ENCODE measurements at places on chromosomes 13 and 19.

DNA sequence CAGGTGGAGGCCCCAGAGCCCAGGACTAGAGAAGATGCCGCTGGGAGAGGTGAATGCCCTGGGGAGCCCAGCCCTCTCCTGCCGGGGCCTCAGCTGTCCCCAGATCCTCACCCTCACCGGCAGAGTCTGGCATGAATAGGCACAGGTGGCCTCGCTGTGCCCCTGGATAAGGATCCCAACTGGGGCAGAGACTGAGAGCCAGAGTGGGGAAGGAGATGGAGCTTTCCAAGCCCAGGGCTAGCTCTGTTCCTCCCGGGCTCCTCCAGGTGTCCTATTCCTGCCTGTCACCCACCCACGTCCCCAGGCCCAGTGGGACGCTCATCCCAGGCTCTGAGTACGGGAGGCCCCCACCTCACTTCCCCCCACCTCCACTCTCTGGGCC is 16.5 kb downstream of the PRR36 start:
- DNase-seq: no peak

GRCh38 chr19:41570639-41571112 is 5.3 kb upstream of the CEACAM21 start:
- DNase-seq: peak; percentile 64

- DNase-seq: no peak
These were observed 890.5 kb downstream of the UQCRFS1 start for GRCh38 chr19:28322491-28322890.

DNA sequence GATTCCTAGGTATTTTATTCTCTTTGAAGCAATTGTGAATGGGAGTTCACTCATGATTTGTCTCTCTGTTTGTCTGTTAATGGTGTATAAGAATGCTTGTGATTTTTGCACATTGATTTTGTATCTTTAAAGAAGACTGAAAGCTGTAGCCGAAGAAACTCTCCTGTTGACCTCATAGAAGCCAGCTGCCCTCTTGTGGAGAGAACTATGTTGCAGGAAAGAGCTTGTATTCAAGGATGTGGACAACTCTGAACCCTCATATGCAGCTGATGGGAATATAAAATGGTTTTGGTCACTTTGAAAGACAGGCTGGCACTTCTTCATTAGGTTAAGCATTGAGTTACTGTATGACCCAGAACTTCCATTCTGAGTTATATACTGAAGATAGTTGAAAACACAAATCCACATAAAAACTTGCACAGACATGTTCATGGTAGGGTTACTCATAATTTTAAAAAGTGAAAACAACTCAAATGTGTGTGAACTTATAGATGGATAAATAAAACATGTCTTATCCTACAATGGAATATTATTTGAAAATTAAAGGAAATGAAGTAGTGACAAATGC is 65.8 kb upstream of the SLITRK6 start:
- DNase-seq: no peak

GRCh38 chr13:51793570-51794271 is 10.2 kb downstream of the DHRS12 start:
- DNase-seq: no peak

DNA sequence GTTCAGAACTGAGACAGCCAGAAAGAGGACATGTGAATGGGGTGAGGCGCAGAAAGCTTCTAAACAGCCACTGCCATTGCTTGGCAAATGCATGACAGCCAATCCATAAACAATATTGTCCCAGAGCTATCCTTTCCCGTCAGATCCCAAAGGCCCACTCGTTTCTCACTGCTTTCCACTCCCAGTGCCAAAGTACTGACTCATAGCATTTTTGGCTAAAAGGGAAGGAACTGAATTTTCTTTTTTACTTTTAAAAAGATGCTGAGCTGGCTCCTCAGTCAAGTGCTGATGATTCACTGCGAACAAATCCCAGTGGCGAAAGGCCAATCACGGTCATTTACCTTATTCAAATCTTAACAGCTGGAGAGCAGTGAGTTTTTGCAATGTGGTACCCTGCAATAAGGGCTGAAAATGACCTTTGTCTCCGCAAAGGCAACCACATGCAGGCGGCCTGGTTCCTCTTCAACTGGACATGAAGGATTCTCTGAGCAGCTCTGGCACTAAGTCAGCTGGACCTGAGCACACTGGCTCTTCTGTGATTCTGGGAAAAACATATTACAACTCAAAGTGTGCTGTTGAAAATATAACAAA is 151.7 kb downstream of the DCLK1 start:
- no peak for DNase-seq

- no peak for DNase-seq
These were observed 92.8 kb downstream of the SHISA2 start for GRCh38 chr13:25958986-25959385.

DNA sequence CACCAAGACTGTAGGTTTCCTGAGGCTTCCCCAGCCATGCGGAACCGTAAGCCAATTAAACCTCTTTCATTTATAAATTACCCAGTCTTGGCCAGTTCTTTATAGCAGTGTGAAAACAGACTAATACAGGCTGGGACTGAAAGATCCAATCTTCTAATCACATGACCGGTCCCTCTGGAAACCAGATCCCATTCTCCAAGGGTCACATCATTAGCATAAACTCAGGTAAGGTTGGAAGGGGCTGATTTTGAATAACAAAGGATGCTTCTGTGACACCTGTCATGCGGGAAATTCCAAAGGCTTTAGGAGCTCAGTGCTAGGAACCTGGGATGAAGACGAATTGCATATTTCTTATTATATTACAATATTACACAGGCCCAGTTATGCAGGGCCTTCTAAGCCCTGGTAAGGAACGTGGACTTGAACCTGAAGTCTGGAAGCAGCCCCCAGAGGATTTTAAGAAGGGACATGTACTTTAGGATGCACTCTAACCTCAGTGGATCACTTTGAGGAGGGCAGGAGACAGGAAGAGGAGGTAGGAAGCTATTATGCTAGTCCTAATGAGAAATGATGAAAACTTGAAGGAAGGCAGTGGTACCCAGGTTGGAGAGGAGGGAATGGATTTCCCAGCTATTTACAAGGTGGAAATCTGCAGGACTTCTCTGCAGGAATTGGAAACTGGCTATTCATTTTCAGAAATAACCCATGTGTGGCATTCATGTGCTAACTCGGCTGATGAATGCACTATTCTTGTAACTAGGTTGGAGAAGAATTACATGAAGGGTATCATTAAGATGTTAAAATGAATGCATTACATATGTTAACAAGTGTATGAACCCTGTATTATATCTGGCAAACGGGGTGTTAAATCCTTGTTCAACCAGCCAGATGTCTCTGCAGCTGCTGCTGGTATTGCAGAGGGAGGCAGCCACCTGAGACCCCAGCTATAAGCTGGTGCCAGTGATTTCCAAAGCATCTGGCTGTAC is 19.3 kb downstream of the TNFSF11 start:
- DNase-seq: no peak

- DNase-seq: no peak
These were observed 310.9 kb downstream of the TDRD3 start for GRCh38 chr13:60707878-60708277.

GRCh38 chr19:18041054-18041453 is 33.1 kb downstream of the ARRDC2 start:
- no peak for DNase-seq

GRCh38 chr13:79861731-79862130 is 380.8 kb downstream of the NDFIP2 start:
- DNase-seq: no peak

GRCh38 chr13:48412881-48413351 is at the start of gene LPAR6:
LPAR6 (minus strand) TSS chr13:48413113; CDS start chr13:48412423, 690 bp downstream.
- DNase-seq: peak; percentile 9

GRCh38 chr19:3071768-3072167 is 9.5 kb upstream of the TLE5 start:
- DNase-seq: no peak

- DNase-seq: no peak
These were observed 109.9 kb downstream of the COL4A1 start for GRCh38 chr13:110197026-110197425.

- no peak for DNase-seq
These were observed 11.3 kb downstream of the SLC25A42 start for GRCh38 chr19:19075126-19075525.

DNA sequence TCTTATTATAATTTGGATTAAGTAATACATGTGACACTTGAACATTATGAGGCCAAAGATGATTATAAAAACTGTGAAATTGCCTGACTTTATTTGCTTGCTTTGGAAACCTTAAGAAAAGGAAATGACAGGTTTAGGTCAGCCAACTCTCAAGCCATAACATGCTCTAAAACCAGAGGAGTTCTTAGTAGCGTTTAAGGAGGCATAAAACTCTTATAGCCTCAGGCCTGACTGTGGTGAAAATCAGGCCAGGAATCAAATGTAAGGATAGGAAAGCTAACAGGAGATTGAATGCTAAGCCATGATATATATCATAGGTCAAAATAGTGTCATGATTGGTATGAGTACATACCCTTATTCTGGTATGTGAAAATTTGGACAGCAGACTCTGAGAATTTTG is 1142.4 kb upstream of the MIR17HG start:
- no peak for DNase-seq

DNA sequence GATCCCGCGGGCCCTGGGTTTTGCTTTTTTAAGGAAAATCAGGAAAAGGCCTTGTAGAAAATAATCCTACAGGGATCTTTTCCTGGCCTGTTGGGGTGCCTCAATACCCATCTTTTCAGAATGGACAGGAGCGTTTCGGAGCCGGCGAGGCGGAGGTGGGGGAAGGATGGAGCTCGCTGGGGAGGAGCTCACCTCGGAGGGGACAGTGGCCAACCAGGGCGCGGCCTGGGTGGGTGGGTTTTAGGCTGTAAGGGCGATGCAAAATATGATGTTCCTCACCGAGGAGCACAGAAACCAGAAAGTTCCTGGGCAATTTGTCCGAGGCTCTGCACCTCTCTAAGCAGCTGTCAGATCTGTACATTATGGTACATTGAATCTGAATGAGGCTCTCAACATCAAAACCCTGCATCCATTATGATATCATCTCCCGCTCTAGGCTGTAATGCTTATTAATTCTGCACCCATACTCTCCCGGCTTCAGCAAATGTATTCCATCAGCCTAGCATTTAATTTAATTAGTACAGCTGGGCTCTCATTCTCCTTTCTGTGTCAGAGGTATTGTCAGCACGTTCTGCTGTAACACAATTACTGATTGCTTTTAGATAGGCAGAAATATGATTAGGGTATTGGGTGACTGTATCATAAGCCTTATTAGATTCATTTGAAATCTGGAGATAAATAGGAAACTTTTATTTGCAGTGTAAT is 90.3 kb upstream of the SOX1 start:
- no peak for DNase-seq

- no peak for DNase-seq
These were observed 471 bp downstream of the FUT1 start for GRCh38 chr19:48751845-48752495.

DNA sequence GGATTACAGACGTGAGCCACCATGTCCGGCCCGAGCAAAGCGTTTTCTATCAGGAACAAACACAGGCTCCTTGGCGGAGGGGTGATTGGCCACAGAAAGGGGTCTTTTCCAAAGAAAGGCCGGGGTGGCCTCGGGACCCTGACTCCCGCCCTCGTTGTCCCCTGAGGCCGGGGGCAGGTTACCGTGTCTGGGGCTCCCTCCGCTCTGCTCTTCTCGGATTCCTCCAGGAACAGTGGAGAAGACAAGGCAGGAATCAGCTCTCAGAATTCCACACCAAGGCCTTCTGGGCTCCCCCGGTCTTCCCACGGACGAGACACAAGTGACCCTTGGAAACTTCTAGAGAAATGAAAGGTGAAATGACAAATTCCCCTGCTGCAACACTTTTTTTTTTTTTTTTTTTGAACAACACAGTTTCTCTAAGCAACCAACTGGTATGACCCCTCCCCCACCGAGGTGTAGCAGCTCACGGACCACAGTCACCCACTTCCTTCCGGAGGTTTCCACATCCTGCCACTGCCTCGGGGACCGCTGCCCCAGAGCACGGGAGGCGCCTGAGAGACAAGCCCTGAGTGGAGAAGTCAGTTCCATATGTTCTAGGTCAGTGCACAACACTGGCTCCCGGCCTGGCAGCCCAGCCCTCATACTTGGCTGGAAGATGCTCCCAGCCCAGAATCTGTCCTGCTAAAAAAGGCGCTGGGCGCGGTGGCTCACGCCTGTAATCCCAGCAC is 11.0 kb downstream of the MOB3A start:
- peak; percentile 92 for DNase-seq

GRCh38 chr13:19605161-19605955 is 28.1 kb upstream of the MPHOSPH8 start:
- DNase-seq: no peak

GRCh38 chr13:51276636-51277035 is 54.4 kb downstream of the FAM124A start:
- DNase-seq: no peak

DNA sequence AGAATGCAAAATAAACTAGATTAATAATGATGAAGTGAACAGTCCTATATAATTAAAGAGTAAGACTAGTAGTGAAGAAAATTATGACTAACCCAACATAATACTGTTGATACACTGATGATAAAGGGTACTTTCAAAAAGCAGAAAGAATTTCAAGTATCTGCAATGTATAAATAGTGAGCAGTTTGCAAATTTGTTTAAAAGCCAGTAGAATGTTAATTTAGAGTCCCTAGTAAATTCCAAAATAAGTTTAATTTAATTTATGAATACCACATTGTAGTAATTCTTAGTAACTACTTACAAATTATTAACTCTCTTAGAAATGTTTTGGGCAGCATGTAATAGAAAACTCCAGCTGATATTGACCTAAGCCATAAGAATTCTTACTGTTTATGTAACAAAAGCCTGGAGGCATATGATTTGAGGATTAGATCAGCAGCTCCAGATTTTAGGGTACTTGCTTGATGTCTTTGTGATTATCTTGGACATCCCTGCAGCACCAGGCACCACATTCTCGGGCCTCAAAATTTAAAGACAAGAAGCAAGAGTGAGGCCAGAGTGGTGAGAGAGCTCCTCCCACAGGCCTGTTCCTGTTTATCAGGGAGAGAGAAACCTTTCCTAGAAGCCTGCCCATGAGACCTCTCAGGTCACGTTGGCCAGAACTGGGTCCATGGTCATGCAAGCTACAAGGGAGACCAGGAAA is 67.6 kb upstream of the TDRD3 start:
- DNase-seq: no peak

GRCh38 chr19:18995804-18996241 is 37.5 kb downstream of the SUGP2 start:
- no peak for DNase-seq

GRCh38 chr19:39317476-39317875 is 3.2 kb downstream of the LRFN1 start:
- no peak for DNase-seq

GRCh38 chr13:45200701-45201232 is at the start of gene KCTD4:
KCTD4 (minus strand) TSS chr13:45201045; CDS start chr13:45194567, 6,478 bp downstream.
- no peak for DNase-seq

DNA sequence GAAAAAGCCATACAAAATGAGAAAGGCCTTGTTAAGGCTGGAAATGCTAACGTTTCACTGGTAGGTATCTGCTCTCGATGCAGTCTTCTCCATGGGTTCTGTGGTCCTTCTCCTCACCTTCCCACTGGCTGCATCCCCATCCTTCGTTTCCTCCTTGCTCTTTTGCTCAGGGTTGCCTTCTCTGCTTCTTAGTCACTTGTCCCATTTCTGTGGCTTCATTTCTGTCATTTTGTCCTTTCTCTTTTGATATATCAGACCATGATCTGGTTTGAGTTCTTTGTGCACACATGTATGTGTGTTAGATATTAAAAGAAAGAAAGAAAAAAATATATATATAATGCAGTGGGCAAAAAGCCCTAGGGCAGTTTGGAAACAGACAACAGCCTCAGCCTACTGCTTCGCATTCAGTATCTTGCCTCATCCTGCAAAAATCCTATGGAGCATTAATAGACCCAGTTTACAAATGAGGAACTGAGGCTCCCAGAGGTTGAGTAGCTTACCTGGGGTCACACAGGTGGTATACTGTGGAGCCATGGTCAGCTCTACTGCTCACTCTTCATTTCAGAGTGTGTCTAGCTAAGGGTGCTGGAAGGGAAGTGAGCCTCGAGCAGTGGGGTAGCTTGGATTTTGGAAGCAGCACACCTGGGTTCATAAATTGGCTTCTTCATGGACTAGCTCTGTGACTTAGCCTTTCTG is 57.6 kb upstream of the MEDAG start:
- no peak for DNase-seq
